Activated naive CD8-positive, alpha-beta T cell treated with anti-CD3 and anti-CD28 coated beads, Interleukin-2, amount 10 ng/mL, durations not matched to agents 7 days and 5 days (primary cell): ENCODE measurements at places on chromosomes 4 and X.

DNA sequence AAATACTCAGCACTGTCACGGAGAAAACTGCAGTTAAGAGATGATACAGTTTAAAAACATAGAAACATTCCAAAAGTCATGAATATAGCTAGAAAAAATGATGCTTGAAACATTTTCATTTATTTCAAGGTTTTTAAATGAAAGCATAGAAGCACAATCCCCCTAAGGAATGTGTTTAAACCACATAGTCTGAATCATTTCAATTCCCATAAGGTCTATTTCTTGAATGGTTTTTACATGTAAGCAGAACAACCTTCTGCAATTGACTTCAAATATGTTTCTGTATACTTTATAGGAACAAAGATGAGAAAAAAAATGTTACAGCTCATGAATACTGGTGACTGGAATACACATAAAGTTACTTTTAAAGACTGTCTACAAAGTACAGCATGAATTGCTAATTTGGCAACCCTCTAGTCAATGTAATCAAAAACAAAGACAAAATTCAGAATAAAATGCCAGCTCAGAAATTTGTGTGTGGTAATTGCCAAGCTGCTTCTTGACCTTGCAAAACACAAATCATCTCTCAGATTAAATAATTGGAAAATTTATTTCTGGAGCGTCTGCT, 886.4 kb upstream of the ADGRL3 start:
- DNase-seq: no peak

DNA sequence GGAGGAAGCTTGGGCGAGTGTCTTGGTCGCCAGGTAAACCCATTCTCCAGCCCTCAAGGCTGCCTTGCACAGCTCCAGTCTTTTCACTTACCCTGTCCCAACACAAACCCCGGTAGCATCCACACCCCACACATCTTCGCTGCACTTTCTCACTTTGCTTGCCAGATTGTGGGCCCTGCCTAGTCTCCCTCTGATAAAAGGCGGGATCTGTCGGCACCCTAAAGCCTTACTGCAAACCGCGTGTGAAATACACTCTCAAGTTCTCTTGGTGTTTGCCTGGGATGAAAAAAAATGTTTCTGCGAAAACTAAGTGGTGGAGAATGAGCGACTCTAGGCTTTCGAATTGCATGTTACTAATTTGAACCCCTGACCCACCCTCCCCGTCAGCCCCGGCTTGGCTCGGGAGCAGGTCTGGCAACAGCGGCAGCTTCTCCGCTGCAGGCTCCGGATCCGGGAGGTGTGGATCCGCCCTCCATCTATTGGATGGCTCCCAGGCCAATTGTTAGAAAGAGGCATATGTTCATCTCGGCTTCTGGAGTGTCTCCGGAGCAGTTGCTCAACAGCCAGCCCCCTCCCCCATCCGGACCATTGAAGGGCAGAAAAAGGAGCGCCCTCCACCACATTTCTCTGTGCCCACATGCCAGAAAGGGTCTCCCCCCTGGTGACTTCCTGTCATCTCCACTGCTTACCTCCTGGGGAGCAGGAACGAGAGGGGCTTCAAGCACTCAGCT, 3.0 kb upstream of the CITED1 start:
- peak; percentile 29 for DNase-seq

- no peak for DNase-seq
These were observed 5.3 kb upstream of the GPR82 start for GRCh38 chrX:41718481-41719235.

DNA sequence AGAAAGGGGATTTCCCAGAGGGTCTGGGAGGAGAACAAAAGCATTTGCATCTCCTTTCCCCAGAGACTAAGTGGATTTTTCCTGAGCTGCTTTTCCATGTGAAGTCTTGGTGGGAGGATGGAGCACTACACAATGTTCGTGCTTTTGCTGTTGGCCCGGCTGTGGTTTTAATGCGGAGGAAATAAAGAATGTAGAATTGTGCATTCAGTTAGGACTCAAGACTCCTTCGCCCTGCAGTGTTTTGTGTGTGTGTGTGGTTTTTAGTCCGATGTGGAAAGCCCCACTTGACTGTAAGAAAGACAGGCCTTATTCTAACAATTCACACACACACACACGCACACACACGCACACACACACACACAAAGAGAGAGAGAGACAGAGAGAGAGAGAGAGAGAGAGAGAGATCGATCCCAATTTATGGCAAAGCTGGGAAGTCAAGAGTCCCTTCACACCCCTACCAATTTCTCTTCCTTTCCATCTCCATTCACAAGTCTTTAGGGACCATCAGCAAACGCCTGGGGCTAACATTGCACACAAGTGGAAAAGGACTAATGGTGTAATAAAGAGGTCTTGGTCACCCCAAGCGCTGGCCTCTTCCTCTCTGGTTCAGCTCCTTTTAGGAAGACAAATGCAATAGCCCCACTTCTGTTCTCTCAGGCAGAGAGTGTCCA, 44.2 kb downstream of the CLDN34 start:
- no peak for DNase-seq

- DNase-seq: no peak
These were observed 77.1 kb upstream of the LSM6 start for GRCh38 chr4:146098397-146098796.

DNA sequence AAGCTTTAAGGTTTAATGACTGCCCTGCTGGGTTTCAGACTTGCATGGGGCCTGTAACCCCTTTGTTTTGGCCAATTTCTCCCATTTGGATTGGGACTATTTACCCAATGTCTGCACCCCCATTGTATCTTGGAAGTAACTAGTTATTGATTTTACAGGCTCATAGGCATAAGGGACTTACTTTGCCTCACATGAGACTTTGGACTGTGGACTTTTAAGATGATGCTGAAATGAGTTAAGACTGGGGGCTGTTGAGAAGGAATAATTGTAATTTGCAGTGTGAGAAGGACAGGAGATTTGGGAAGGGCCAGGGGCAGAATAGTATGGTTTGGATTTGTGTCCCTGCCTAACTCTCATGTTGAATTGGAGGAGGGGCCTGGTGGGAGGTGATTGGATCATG, 260.7 kb downstream of the SNCA start:
- DNase-seq: no peak
